MCF 10A (cell line): ENCODE measurements at places on chromosomes 4 and X. TPM values are rescaled to one million over a fixed set of nuclear protein-coding genes. Genes with fewer than 3 reads are reported as not detected.

XG gene
- total RNA-seq = not detected in 2 replicates

TMEM154 gene
- 37.9 and 41.5 TPM in 2 replicates for total RNA-seq

IQCM gene
- total RNA-seq = not detected in 2 replicates

XPNPEP2 gene
- not detected in 2 replicates for total RNA-seq

RBMXL3 gene
- total RNA-seq = not detected in 2 replicates

S100G gene
- total RNA-seq = not detected in 2 replicates

PTPN13 gene
- 23.0 and 28.3 TPM in 2 replicates for total RNA-seq

DDIT4L gene
- total RNA-seq = 0.22 and 0.23 TPM in 2 replicates

GASK1B gene
- 7.2 and 9.7 TPM in 2 replicates for total RNA-seq

PFKFB1 gene
- total RNA-seq = 0.27 and 0.37 TPM in 2 replicates

TEX11 gene
- not detected in 2 replicates for total RNA-seq

SOX3 gene
- total RNA-seq = not detected in 2 replicates

PCDH18 gene
- total RNA-seq = 3.5 and 4.9 TPM in 2 replicates

AR gene
- total RNA-seq = not detected in 2 replicates

DIPK2B gene
- not detected in 2 replicates for total RNA-seq

RTL5 gene
- not detected in 2 replicates for total RNA-seq

ZNF732 gene
- total RNA-seq = 0.47 and 0.88 TPM in 2 replicates

USP11 gene
- total RNA-seq = 19.9 and 20.3 TPM in 2 replicates

CSAG2 gene
- total RNA-seq = not detected in 2 replicates

BMP3 gene
- total RNA-seq = not detected in 2 replicates

TMEM35A gene
- total RNA-seq = not detected in 2 replicates

STAG2 gene
- 71.5 and 80.7 TPM in 2 replicates for total RNA-seq

RNF175 gene
- 0.42 and 0.66 TPM in 2 replicates for total RNA-seq

SUPT20HL2 gene
- total RNA-seq = not detected in 2 replicates

VCX3A gene
- total RNA-seq = not detected in 2 replicates

ASB5 gene
- not detected in 2 replicates for total RNA-seq

CCNI gene
- 297 and 368 TPM in 2 replicates for total RNA-seq

DCAF4L1 gene
- total RNA-seq = 0.72 and 0.81 TPM in 2 replicates

ASB12 gene
- total RNA-seq = not detected in 2 replicates

ABCG2 gene
- 0.07 and 0.12 TPM in 2 replicates for total RNA-seq

AKAP4 gene
- not detected in 2 replicates for total RNA-seq

ART3 gene
- 0.83 TPM in 1 of 2 replicates, not detected in the other for total RNA-seq

ZNF157 gene
- total RNA-seq = not detected in 2 replicates

CABS1 gene
- not detected in 2 replicates for total RNA-seq

ADGRG2 gene
- 6.4 and 8.6 TPM in 2 replicates for total RNA-seq

FGF2 gene
- total RNA-seq = 132 and 134 TPM in 2 replicates

EDA2R gene
- 30.3 and 32.4 TPM in 2 replicates for total RNA-seq

HSFX2 gene
- 0.82 TPM in 1 of 2 replicates, not detected in the other for total RNA-seq

CD40LG gene
- total RNA-seq = not detected in 2 replicates
